ENCODE measurements at places on chromosomes 5 and 9. TPM values are rescaled to one million over a fixed set of nuclear protein-coding genes. Genes with fewer than 3 reads are reported as not detected.

The TMEM215 gene
- not detected for total RNA-seq

The KIF27 gene
- total RNA-seq = 0.73 TPM

The FAM151B gene
- total RNA-seq = 3.5 TPM

The TSSK1B gene
- not detected for total RNA-seq

The OTULINL gene
- 0.05 TPM for total RNA-seq

The CARD9 gene
- total RNA-seq = under 0.01 TPM

The STPG3 gene
- total RNA-seq = not detected

The GPX3 gene
- total RNA-seq = 16.1 TPM

The MEGF10 gene
- 0.15 TPM for total RNA-seq

The CCL27 gene
- total RNA-seq = not detected

The ENTREP1 gene
- 3.3 TPM for total RNA-seq

The SH3GL2 gene
- 0.07 TPM for total RNA-seq

The TLX3 gene
- not detected for total RNA-seq

The GFM2 gene
- 27.6 TPM for total RNA-seq

The PCDHB16 gene
- 0.25 TPM for total RNA-seq

The PCDHB14 gene
- total RNA-seq = 0.20 TPM

The ZNF354B gene
- 4.1 TPM for total RNA-seq

The IL7R gene
- 3.8 TPM for total RNA-seq

The PTCH1 gene
- 1.7 TPM for total RNA-seq

The NIM1K gene
- not detected for total RNA-seq

The FSD1L gene
- total RNA-seq = 1.9 TPM

The KCNV2 gene
- not detected for total RNA-seq

The S1PR3 gene
- 25.9 TPM for total RNA-seq

The APBA1 gene
- total RNA-seq = 12.9 TPM

The PTPRD gene
- total RNA-seq = 2.1 TPM

The MARCOL gene
- not detected for total RNA-seq

The GLDC gene
- total RNA-seq = 2.1 TPM

The ATOX1 gene
- 169 TPM for total RNA-seq

The TMC1 gene
- total RNA-seq = 0.13 TPM

The SPINK5 gene
- 0.25 TPM for total RNA-seq

Measured in mammary microvascular endothelial cell (primary cell).